A549 (cell line): ENCODE measurements at places on chromosomes 11 and 22.

GRCh38 chr11:112599856-112600533, 339.3 kb upstream of the PLET1 start:
- no peak for DNase-seq

DNA sequence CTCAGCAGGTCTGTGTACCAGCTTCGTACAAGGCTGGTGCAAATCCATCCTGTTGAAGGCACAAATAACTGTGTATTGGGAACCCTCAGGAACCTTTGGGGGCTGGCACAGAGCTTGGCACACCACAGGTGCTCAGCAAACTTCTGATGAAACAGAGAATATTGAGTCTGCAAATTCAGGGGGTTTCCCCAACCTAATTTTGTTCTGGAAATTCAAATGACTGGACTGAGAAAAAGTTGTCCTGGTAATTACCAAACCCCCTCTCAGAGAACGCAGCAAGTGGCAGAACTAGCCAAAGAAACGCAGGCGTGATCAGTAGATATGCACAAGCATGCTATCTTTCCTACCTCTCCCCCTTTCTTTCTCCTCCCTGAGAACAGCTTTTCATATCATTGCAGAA, 47.6 kb downstream of the LIF start:
- no peak for DNase-seq

DNA sequence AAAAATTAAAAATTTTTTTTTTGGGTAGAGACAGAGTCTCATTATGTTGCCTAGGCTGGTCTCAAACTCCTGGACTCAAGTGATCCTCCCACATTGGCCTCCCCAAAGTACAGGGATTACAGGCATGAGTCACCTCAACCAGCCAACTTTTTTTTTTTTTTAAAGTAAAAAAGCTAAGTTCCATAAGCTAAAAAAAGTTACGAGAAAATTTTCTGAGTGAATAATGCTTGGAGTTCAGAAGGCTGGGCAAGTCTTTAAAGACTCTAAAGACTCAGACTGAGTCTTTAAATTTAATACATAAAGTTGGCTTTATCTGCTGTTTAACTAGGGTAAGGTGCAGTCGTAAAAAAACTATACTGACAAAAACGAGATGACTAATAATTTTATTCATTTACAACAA, 5.6 kb downstream of the DDX6 start:
- no peak for DNase-seq

DNA sequence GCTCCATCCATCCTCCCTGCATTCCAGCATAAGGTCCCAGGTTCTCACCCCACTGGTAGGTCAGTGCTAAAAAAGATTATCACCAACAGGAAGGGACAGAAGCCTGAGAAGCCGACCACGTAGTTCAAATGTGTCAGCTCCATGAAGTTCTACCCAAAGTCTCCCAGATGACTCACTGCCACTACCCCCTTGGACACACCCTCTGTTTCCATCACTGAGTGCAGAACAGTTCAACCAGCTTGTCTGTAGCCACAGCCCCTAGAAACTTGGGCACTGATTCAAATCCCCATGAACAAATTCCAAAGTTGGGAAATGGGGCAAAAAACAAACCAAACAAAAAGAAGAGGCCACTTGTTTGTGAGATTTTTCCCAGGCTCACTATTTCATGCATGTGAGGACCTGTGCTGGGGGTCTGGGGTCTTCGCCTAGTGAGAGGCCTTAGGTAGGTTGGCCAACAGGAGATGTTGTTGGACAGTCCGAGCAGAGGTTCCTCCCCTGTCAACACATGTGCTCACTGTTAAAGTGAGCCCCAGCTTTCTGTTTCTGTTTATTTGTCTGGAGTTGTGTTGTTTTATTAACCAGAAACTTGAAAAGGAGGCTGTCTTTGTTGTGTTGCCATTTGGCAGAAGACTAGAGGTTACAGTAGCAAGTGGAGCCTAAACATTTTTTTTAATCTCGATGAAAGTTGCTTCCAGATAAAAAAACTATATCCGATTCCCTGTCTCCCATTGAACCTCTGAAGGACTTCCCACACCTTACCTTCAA, 24.2 kb upstream of the FLI1 start:
- DNase-seq, result no peak
